ENCODE measurements at places on chromosomes 2 and 18.

DNA sequence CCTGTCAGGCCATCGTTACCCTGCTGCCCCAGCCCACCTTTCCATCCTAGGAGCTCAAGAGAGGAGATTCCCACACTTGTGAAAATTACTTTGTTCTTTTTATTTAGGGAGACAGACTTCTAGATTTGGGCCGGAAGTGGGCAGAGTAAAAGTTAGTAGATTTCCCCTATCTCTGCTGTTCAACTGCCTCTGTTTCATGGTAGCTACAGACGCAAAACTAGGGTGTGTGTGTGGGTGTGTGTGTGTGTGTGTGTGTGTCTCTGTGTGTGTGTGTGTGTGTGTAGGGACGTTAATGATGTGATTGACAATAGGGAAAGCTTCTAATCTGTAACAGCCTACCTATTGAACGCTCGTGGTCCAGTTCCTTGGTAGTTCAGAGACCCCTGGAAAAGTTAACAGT lies 438 bp downstream of the PSMA8 start:
- no peak for DNase-seq

- DNase-seq: no peak
Observed at GRCh38 chr2:18312818-18313217, 247.6 kb downstream of the RDH14 start.

GRCh38 chr2:83042053-83042452 lies 1417.0 kb downstream of the SUCLG1 start:
- DNase-seq: no peak

DNA sequence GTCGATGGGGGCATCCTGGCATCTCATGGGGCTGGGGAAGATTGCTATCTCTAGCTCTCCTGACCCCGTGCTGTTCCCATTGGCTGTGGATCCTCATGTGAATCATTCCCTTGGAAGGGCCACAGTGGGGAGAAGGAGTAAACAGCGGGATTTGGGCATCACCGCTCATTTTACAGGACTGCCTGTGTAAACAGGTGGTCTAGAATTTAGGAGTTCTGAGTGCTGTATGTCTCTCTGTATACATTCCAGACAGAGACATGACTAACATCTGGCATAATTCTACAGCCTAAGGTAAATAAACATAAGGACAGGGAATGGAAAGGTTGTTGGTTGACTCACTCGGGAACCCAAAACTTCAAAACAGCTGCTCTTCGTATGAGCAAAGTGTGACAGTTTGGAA lies 92.7 kb downstream of the COPS8 start:
- DNase-seq: no peak

DNA sequence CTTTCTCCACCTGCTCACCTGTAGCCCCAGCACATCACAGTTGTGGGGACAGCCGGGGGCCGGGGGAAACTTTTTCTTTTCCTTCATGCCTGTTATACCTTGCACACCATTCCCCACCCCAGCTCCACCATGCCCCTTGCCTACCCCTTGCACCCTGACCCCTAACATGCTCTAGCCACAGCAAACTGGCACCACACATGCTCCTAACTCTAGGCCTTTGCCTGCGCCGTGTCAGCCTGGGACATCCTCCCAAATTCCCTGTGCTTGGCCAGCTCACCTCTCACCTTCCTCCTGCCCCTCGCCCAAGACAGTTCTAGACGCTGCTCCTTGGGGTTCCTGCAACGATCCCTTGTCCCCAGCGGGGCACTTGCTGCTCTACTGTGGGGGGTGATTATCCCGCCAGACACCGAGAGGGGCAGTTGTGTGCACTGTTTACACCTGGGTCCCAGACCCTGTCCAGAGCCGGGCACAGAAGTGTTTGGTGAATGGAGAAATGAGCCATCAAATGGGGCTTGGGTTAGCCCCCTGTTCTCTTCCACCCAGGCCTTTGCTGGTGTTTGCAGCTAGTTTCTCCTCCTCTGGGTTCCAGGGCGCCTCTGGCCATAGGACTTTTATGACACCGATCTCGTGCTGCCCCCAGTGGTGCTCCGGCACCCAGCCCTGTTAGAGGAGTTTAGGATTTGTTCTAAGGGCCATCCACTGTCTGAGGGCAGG lies 129.8 kb downstream of the CTIF start:
- no peak for DNase-seq

GRCh38 chr2:143685421-143686078 lies 556.3 kb downstream of the ARHGAP15 start:
- DNase-seq: no peak

- no peak for DNase-seq
Observed at GRCh38 chr18:2627821-2628276, 27.7 kb upstream of the SMCHD1 start.

- no peak for DNase-seq
Observed at GRCh38 chr2:183416753-183417152, 292.5 kb downstream of the NUP35 start.

DNA sequence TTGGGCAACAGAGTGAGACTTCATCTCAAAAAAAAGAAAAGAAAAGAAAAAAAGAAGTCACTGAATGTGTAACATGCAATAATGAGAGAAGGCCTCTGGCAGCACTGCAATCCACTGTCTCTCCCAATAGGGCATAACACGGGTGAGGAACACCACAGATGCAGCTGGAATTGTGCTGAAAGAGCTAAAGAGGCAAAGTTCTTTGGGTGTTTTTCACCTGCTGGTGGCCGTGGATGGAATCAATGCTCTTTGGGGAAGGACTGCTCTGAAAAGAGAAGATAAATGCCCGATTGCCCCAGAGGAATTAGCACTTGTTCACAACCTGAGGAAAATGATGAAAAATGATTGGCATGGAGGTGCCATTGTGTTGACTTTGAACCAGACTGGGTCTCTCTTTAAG lies 31.0 kb upstream of the CYBRD1 start:
- DNase-seq: no peak

DNA sequence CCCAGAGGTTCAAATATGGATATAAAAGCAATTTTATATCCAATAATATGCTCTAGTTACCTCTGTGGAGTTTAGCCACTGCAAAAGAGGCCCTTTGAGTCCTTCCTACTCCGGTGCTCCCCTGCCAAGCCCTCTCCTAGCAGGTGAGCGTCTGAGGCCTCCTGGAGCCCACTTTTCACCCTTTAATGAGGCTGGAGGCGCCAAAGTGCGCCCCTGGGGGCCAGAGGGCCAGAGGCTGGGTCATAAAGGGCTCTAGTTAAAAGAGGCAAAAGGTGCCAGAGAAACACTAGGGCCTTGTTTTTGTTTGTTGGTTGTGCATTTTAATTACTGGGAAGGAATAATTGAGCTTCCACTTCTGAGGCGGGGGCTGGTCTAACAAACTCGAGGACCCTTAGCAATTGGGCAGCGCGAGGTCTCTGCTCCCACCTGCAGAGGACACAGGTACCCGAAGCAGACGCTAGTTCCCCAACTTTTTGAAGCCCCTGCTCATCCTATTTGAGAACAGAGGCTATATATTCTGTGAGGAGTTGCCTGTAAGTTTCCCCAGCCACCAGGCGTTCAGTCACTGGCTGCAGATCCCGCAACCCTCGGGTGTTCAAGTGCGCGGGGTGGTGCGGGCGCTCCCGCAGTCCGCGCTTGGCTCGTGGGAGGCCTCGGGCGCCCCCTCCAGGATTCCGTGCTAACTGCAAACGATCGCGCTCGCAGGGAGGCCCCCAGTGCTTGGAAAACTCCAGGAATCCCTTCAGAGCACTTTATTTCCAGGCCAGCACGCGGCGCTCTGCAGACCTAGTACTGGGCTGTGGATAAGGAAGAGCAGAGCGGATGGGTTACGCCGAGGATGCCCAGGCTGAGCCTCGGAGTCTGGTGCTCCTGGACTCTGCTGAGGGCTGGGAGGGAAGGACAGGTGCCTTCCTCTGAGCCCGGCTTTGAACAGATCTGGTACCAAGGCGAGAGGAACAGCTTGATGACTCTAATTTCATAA lies 14.1 kb downstream of the MSGN1 start:
- DNase-seq: no peak

GRCh38 chr2:130807659-130808385 lies 28.9 kb upstream of the ARHGEF4 start:
- DNase-seq: no peak

- DNase-seq: no peak
Observed at GRCh38 chr2:28659127-28659526, 92.5 kb upstream of the PPP1CB start.

- DNase-seq: no peak
Observed at GRCh38 chr2:96202152-96202854, 6.3 kb downstream of the STARD7 start.
